ENCODE measurements at places on chromosomes 4 and X.

DNA sequence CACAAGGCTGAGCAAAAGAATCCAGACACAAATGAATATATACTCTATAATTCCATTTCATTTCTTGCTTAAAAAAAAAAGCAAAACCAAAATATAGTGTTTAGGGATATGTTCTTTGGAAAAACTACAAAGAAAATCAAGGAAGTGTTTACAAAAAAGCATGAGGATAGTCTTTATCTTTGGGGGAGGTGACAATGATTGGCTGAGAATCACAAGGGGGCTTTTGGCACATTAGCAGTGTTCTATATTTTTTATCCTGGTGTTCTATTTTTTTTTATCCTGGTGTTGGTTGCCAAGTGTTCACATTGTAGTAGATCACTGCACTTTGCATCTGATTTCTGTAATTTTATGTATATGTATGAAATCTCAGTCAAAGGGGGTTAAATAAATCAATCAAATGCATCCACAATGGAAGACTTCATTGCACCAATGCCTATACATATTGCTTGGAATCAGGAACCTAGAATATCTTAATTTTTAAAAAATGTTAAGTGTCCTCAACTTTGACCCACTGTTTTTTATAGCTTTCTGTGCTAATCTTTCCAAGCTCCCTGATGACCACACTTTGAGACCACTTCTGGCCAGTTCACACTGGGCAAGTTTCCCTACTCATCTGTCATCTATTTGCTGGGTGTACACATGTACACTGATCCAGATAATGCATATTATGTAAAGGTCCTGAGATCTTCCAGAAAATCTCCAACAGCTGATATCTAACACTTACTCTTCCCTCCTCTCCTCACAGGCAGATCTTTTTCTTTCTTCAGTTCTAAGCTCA lies 3.7 kb downstream of the TBC1D9 start:
- no peaks in the 10 kb centered on the region for H3K27me3 ChIP-seq
- H3K27ac ChIP-seq: no peak overlapping the region
- H3K36me3 ChIP-seq: no peaks in the 10 kb centered on the region

DNA sequence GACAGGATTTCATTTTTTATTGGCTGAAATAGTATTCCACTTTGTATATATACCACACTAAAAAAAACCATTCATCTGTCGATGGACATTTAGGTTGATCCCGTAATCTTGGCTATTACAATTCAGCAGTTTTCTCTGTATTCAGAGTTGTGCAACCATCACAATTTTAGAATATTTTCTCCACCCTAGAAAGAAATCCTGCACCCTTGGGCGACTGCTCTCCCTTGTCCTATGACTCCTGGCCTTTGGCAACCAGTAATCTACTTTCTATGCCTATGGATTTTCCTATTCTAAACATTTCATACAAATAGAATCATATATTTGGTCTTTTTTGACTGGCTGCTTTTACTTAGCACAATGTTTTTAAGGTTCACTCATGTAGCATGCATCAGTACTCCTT lies 84.7 kb downstream of the NCAPG start:
- H3K4me1 ChIP-seq: no peaks in the 10 kb centered on the region
- H3K27me3 ChIP-seq: no peaks in the 10 kb centered on the region
- DNase-seq: no peak
- H3K27ac ChIP-seq: no peak overlapping the region
- no peak overlapping the region for H3K4me3 ChIP-seq
- peaks cover 4% of the 10 kb centered on the region for H3K36me3 ChIP-seq

GRCh38 chrX:70280573-70280972 lies 1.4 kb upstream of the RAB41 start:
- H3K36me3 ChIP-seq: peaks cover 14% of the 10 kb centered on the region
- no peak overlapping the region for H3K4me3 ChIP-seq
- no peaks in the 10 kb centered on the region for H3K4me1 ChIP-seq
- DNase-seq: no peak

GRCh38 chr4:86497980-86498862 lies 95.9 kb upstream of the PTPN13 start:
- H3K27me3 ChIP-seq: no peaks in the 10 kb centered on the region
- H3K4me1 ChIP-seq: peaks cover 12% of the 10 kb centered on the region
- no peak overlapping the region for H3K27ac ChIP-seq
- no peak for DNase-seq
- no peak overlapping the region for H3K4me3 ChIP-seq
- H3K36me3 ChIP-seq: no peaks in the 10 kb centered on the region

DNA sequence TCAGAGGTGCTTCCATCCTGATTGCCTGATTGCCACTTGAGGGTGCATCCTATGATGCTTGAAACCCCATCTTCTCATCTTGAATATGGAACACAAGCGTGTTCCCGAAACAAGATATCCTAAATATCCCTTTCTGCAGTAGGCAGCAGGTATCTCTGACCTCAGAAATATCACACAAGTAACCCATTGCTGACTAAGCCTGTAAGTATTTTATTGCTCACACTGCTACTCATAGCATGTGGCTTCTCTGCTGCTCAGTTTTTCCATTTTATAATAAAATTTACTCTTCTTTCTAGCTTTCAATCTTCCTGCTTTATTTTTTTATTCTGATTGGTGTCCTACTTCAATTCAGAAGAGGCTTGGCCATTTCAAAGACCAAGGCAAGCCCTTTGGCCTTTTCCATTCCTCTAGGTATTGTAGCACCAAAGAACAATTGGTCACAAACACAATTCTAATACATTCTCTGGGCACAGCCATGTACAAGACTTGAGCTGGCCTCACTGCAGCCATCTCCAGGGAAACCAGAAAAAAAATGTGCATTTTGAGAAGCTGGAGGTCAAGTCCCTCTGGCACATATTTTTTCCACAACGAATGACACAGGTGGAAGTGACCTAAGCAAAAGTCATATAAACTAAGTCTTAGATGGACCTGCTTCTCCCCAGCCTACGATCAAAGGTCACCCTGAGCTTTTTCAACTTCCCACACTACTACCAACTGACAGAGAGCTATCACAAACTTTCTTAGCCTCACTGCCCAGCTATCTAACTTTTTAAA lies 107.0 kb downstream of the OR13H1 start:
- no peaks in the 10 kb centered on the region for H3K36me3 ChIP-seq
- no peaks in the 10 kb centered on the region for H3K27me3 ChIP-seq
- DNase-seq: no peak

DNA sequence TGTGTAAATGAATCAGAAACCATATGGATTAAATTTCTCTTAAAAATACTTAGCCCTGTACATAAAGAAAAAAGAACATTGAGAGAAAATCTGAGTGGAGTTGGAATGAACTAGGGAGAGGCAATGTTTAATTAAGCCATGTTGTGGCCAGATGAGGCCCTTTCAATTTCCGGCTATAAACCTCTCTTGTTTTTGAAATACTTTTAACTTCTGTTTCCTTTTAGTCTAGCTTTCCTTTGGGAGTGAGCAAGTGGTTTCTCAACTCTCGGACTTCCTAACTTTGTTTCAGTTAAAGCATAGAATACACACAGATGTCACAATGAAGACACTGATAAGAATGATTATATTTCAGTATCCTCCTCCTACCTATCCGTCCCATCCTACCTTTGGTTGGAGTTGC lies 197.2 kb downstream of the ARHGAP24 start:
- H3K27ac ChIP-seq: peak overlapping the region; percentile 7
- H3K4me1 ChIP-seq: no peaks in the 10 kb centered on the region
- no peak for DNase-seq
- no peaks in the 10 kb centered on the region for H3K27me3 ChIP-seq

Measured in esophagus squamous epithelium (tissue), 5 donors.